Stimulated activated CD8-positive, alpha-beta memory T cell treated with anti-CD3 and anti-CD28 coated beads, Interleukin-4, amount 100 ng/mL, for 4 hours (primary cell): ENCODE measurements at places on chromosomes 4 and X.

DNA sequence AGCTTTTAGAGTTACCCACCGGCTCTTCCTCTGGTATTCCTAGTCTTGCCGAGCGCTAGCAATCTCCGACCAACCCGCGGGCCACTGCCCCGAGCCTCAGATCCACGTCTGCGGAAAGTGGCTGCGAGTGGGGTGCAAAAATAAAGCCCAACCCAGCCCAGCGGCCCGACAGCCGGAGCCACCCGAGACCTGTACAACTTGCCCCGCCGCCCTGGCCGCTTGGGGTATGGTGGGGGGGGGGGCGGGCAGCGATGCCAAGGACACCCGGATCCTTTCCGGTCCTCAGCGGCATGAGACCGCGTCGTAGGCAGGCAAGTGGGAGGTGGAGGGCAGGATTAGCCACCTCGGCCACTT is 1.6 kb downstream of the SLITRK4 start:
- no peak for DNase-seq

- DNase-seq, result no peak
Observed at GRCh38 chr4:8039853-8040252, 100.2 kb upstream of the AFAP1 start.

DNA sequence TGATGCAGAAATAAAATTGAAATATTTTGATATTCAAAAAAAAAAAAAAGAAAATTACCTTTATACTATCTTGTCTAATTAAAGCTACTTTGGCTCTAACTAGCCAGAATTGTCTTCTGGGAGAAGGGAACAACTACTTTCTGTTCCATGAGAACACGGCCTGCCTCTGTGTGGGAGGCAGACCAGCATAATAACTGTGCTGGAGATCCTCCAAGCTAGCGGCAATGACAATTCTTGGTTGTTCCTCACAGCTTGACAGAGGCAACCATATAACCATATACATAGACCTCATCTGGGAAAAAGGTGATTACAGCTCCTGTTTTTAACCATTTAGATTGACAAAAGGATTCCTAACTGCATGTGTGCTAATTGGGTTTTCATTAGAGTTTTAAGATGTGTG is 95.7 kb downstream of the RBMX2 start:
- no peak for DNase-seq

DNA sequence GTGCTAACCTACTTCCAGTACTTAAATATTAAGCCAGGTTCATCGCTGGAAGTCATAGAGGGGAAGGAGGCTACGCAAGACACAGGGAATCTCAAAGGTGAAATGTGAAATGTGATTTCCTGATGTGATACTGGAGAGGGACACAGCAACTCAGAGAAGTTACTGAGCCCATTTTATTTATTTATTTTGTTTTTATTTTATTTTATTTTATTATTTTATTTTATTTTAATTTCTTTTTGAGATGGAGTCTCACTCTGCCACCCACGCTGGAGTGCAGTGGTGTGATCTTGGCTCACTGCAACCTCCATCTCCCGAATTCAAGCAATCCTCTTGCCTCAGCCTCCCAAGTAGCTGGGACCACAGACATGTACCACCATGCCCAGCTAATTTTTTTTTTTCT is 19.7 kb downstream of the CLRN2 start:
- DNase-seq, result no peak

DNA sequence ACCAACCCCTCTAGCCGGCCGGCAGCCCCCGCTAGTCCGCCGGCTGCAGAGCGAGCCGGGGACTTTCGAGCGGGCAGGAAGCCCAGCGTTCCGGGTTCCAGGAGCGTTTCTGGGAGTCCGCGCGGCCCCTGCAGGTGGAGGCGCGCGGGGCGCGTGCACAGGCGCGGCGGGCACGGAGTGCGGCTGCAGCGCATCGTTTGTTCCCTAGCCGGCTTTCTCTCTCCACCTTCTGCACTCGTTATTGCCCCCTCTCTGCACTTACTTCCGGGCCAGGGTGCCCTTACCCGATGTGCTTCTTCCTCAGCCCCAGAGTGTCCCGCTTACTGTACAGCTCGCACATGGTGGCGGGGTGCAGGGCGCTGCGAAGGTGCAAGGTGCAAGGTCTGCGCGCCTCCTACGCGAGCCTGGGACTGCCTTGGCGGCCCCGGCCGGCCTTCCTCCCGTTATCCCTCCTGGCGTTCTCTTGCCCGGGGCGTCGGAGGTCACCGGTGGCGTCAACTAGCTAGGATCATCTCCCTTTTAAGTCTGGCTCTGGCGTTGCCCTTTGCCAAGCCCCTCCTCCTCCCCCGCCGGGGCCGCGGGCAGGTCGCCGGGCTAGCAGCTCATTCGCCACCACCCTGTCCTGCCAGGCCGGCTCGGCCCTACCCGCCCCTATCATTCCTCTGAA is at the start of gene ETNPPL:
Gene ETNPPL, minus strand, starts transcription at position 495 of the 667 bp plus-strand sequence. Its CDS starts 155 bp downstream, at position 340.
- no peak for DNase-seq

DNA sequence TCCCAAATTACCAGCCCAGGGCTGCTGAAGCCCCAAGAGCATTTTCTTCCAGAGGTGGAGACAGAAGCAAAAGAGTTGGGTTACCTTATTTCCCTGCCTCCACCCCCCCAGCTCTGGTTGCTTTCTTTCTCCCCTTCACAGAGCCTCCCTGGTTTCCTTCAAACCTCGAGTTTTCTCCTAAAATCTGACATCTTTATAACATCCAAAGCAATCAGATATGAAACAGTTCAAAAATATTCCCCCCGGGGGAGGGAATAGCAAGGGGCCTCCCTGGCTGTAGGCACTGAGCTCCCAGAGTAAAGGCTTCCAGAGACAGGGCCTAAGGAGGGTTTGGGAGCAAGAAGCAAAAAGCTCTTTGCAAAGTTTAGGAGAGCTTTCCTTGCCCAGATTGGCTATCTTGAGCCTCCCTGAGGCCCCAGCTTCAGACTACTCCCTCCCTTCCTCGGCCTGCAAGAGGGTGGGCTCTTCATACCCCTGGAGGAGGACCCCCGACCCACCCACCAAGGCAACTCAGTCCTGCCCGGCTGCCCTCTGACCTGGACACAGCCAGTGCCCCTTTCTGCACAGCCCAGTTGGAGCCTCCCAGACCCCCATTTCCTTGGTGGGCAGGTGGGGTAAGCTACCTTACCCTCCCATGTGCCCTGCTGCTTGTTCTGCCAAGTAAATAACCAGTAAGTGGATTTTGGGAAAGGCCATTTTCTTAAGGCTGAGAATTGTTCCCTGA is 7.6 kb downstream of the MAMLD1 start:
- no peak for DNase-seq

DNA sequence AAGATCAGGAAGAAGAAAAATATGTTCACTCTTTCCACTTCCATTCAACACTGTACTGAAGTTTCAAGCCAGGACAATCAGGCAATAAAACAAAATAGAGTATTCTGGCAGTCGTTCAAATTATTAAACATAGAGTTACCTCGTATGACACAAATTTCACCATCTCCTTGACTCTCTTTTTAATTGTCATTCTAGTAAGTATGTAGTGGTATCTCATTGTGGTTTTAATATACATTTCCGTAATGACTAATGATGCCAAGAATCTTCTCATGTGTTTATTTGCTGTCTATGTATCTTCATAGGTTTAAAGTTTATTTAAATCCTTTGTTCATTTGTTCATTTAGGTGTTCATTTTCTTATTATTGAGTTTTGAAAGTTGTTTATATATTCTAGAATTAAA is 352.2 kb downstream of the IDS start:
- no peak for DNase-seq
